ENCODE measurements at places on chromosomes 12 and 14. TPM values are rescaled to one million over a fixed set of nuclear protein-coding genes. Genes with fewer than 3 reads are reported as not detected.

The CD27 gene
- total RNA-seq, result not detected

The IL31 gene
- not detected for total RNA-seq

The SIX4 gene
- total RNA-seq, result 8.5 TPM

The EPYC gene
- total RNA-seq, result not detected

The CCDC38 gene
- not detected for total RNA-seq

The TSPAN9 gene
- total RNA-seq, result 60.1 TPM

The POTEG gene
- total RNA-seq, result not detected

The CCDC197 gene
- total RNA-seq, result not detected

The LIN7A gene
- total RNA-seq, result 7.6 TPM

The KLRC4 gene
- not detected for total RNA-seq

The TCL1B gene
- total RNA-seq, result not detected

The NAV3 gene
- 41.8 TPM for total RNA-seq

Data from bronchial smooth muscle cell (primary cell).